Skin of body (tissue), 3 donors: ENCODE measurements at places on chromosomes 13 and 19. TPM values are rescaled to one million over a fixed set of nuclear protein-coding genes. Genes with fewer than 3 reads are reported as not detected.
A peak's percentile ranks its signal among the peaks of the same experiment; 100 is the strongest.

GRCh38 chr13:90713441-90714133 lies 633.9 kb upstream of the MIR17HG start:
- DNase-seq = no peak

GRCh38 chr19:11704626-11705025 lies 34.1 kb downstream of the ZNF823 start:
- DNase-seq = no peak

- DNase-seq = no peak
Measured at GRCh38 chr19:6680141-6680540, 10.2 kb upstream of the TNFSF14 start.

GRCh38 chr13:33274264-33274663 lies 11.3 kb downstream of the STARD13 start:
- no peak for DNase-seq

CYP2S1 gene
- 2.5 TPM for total RNA-seq

GRCh38 chr13:31955101-31955500 lies 76.5 kb upstream of the FRY start:
- no peak for DNase-seq

GRCh38 chr19:7540761-7541474 lies 5.4 kb downstream of the PNPLA6 start:
- DNase-seq = no peak

DNA sequence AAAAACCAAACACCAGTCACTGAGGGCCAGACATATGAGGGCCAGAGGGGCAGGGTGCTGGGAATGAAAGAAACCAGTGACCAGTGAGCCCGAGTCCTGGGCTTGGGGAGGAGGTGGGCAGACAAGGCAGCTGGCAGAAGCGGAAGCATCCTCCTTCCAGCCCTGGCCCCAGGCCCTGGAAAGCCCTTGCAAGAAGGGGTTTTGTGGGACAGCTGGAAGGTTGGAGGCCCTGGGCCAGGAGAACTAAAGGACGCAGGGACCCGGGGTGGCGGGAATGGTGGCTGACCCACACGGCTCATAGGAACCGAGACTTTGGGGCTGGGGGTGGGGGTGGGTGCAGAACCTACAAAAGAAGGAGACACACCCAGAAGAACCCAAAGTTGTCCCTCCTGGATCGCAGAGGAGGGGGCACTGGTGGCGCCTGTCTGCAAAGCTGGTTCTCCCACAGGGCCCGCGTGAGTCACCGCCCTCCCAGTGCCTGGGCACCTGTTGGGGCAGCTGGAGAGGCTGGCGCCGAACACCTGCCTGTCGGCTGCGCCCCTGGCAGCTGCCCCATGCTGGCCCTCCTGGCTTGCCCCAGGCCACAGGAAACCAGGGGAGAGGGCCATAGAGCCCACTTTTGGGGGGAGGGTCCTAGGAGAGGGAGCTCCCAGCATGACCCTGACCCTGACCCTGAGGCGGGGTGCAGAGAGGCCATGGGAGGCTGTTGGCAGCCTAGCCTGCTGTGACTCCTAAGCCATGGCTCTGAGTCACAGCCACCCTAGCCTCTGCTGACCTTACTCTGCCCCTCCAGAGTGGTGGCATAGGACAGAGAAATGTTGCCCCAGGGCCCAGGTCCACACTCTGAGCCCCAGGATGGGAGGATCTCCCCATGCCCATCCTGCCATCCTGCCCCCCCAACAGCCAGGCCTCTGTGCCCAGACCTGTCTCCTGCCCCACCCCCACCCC lies 802 bp downstream of the DMPK start:
- DNase-seq = no peak

DNA sequence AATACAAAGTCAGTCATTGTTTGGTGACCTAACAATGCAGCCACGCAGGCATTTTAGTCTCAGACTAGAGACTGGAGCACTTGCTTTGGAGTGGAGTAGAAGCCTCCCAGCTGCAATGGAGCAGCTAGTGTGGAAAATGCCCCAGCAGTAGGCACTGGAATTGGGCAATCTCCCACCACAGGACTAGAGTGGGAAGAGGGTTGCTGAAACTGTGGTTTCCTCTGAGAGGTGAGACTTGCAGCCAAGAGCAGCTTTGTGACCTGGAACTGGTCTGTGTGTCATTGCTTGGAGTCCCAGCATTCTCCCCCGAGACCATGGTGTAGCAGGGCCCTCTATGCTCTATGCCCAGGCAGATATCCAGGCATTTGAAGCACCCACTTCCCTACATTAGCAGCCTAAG lies 556.3 kb downstream of the UQCRFS1 start:
- no peak for DNase-seq

COMP gene
- 10.9 TPM for total RNA-seq

TNFSF13B gene
- 3.9 TPM for total RNA-seq

DNA sequence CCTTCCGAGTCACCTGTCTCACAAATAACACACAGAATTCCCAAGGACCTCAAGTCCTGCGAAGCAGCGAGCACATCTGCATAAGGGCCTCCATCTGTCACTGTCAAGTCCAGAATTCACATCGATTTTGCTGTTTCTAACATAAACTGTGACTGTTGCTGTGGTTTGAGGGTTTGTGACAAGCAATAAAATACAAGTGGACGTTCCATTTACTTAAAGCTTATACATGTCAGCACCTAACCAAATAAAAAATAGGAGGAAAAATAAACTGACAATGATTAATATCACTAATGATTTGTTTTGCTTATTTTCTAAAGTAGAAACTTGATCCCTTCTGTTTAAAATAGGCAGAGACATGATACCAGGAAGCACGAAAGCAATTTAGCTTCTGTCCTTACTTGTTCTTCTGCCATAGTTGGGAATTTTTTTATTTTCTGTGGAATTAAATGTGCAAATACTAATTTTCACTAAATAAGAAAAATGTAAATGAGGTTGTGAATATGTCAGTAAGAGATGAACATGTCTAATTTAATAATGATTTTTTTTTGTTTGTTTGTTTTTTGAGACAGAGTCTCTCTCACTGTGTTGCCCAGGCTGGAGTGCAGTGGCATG lies 279.1 kb downstream of the FGF9 start:
- no peak for DNase-seq

DNA sequence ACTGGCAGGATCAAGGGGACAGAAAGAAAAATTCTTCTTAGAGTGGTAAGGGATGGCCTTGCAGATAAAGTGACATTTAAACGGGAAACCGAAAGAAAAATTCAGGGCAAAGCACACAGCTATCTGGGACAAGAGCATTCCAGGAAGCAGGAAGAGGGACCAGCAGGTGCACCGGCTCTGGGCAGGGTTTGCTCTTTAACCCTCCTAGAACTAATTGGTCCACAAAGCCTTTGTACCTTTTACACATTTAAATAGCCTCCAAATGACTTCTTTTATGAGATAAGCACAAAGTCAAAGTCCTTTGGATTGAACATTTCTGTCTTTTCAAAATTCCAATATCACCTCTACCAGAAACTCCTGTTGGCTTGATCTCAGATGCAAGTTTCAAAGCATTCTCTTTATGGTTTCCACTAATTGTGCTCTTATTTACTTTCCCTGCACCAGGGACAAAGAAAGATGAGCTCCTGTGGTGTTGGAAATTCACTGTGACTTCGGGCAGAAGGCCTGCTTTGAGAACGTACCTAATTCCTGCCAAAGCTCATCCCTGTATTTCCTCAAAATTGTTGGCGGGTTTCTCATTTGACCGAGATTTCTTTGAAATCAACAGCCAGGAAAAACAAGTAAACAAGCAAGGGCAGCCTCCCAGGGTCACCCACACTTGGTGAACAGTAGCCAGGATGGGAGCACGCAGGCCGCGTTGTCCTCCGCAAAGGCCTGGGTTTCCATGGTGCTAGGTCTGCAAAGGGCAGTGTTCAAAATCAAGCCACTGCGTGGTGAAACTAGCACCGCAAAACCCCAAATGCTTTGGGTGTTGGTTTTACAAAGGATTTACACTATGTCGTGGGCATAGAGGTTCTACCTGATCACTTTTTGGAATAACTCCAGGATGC lies 98.6 kb downstream of the IRS2 start:
- DNase-seq = no peak

CBY2 gene
- total RNA-seq = not detected

DNA sequence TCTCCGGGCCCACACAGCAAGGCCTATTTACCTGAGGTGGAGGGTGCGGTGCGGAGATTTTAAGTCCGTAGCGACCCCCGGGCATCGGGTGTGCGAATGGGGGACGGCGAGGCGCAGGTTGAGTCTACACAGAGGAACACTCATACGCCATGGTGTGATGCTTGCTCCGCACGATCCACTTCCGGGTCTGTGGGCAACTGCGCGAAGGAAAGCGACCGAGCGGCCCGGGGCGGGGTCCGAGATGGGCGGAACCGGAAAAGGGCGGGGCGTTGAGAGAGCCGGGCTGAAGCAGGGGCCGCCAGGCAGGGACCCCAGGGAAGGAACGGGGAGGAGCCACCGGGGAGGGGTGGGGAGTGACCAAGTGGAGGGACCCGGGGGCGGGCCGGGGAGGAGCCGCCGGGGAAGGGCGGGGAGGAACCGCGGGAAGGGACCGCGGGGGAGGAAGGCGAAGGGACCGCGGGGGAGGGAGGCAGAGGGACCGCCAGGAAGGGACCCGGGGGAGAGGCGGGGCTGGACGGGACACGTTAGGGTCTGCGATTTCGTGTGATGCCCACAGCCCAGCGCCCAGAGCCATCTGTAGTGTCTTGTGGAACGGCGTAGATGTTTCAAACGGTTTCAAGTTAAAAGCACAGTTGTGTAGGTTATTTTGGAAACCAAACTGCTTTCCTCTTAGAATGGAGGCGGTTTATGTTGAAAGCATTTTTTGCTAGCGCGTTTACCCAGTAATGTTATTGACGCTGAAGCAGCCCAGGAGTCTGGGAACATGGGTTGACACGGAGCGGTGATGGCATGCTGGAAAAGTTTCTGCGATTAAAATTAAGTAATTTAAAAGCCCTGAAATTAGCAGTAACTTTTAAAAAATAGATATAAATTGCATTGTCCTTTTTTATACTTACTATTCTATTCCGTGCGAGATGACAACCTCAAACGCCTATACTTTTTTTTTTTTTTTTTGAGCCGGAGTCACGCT lies at the start of gene ZNF160:
Gene ZNF160, minus strand, starts transcription at position 189 of the 970 bp plus-strand sequence. CDS start 17,146 bp downstream, outside the sequence.
- DNase-seq = peak; percentile 99

CGB3 gene
- total RNA-seq = not detected

GRCh38 chr13:39132286-39133230 lies 94.3 kb downstream of the NHLRC3 start:
- no peak for DNase-seq

GRCh38 chr13:105827111-105827809 lies 708.2 kb downstream of the EFNB2 start:
- no peak for DNase-seq

LSR gene
- total RNA-seq = 10.5 TPM

IL11 gene
- 0.30 TPM for total RNA-seq

VSTM2B gene
- not detected for total RNA-seq

DNA sequence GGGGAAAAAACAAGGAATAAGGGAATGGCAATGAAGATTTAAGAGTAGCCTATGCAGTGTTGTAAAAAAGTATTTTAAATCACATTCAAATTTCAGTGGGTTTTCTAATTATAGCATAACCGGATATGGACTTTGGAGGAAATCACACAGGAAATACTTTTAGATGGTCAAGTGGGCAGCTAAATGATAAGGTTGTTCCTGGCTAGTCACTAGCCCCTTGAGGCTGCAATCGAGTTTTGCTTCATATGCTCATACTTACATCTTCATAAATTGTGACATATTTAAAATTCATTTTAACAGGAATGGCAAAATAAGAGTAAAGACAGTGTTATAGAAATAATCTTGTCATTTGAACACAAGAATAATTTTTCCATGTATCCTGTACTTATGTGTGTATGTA lies 88.9 kb downstream of the WDFY2 start:
- no peak for DNase-seq

- no peak for DNase-seq
Measured at GRCh38 chr13:97786510-97786909, 167.0 kb upstream of the IPO5 start.

GRCh38 chr19:34430738-34431625 lies 2.8 kb downstream of the UBA2 start:
- DNase-seq = no peak

DNA sequence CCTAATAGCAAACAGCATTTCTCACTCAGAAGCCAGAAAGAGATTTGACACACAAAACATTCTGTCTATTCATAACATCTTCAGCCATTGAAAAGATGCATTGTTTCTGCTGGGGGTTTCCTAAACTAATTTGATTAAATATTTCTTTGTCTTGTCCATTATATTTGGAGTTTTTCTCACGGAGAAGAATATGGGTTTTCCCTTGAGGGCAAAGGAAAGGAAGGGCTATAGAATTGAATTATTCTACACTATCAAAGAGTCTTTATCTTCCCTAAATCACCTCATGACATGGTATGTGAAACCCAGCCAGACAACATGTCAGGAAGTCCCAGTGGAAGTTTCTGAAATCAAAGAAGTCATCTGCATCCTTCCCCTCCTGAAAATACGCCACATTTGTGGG lies 186.4 kb downstream of the SHISA2 start:
- DNase-seq = no peak

GRCh38 chr13:38664906-38665305 lies 22.0 kb upstream of the FREM2 start:
- no peak for DNase-seq

GRCh38 chr19:44692379-44692721 lies 6.6 kb upstream of the CEACAM16 start:
- DNase-seq = no peak

GRK1 gene
- not detected for total RNA-seq

DNA sequence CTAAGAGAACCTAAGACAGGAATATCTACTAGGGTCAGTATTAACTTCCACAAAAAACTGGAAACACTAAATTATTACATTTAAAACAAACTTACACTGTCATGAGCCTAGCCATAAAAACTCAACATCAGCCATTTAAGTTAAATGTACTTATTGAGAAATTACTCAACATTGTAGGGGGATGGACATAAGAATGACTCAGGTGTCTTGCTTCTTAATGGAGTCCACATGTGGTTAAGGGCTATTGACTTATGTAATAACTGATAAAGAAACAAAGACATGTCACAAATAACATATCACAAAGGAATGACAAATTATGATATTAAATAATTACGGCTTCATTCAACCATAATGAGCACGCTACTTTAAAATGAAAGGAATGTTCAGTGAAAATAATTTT lies 36.2 kb downstream of the CLDN10 start:
- no peak for DNase-seq

DNA sequence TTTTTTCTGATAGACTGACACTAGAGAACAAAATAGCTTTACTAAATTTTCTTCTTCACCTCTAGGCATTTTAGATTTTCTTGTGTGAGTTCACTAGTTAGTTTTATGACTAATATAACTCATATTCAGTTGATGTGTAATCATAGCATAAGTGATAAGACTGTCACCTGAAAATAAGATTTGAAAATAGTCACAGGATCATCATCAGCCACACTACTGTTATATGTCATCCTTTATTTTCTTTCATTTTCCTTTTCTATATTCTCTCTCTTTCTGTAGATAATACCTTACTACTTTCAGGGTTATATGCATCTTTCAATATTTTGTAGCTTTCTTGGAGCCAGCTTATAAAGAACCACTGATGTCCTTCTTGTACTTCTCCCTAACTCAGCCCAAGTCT lies 292.6 kb downstream of the TDRD3 start:
- no peak for DNase-seq
